NCI-H1417 (cell line): ENCODE measurements at places on chromosomes 2 and 18.
A peak's percentile ranks its signal among the peaks of the same experiment; 100 is the strongest.

DNA sequence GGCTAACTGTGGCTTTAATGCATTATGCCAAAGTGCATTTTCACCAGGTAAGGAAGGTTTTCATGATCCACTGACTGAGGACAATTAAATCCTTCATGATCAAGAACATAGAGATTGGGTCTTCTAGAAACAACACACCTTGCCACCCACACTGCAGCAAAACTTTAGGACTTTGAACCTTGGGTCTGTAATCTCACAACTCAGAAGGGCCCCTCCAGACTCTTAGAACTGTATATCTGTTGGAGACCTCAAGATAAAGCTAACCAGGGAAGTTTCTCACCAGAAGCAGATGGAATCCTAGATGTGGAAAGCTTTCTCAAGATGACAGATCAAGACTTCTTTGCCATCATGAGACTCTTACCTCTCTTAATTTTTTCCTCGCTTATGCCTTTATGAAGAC is 42.5 kb upstream of the MAT2A start:
- DNase-seq: no peak

GRCh38 chr18:79915161-79916127 is 36.0 kb downstream of the SLC66A2 start:
- no peak for DNase-seq

DNA sequence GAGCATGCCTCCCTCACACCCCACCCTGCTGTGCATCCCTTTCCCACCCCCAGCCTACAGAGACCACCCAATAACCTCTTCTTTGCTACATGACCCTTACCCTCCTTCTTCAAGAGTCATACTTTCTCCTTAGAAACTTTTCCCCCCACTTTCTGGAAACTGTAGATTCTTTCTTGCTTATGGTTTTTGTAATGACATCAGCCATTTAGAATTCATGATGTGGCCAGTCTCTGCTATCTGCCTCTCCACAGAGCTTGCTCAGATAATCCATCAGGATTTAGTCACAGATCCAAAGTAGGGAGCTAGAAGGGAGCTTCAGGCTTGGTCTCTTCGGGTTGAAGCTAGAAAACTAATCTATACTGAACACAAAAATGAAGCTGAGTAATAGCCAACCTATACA is 36.5 kb downstream of the GALM start:
- DNase-seq: no peak

GRCh38 chr2:130319536-130319935 is 23.2 kb upstream of the IMP4 start:
- no peak for DNase-seq

DNA sequence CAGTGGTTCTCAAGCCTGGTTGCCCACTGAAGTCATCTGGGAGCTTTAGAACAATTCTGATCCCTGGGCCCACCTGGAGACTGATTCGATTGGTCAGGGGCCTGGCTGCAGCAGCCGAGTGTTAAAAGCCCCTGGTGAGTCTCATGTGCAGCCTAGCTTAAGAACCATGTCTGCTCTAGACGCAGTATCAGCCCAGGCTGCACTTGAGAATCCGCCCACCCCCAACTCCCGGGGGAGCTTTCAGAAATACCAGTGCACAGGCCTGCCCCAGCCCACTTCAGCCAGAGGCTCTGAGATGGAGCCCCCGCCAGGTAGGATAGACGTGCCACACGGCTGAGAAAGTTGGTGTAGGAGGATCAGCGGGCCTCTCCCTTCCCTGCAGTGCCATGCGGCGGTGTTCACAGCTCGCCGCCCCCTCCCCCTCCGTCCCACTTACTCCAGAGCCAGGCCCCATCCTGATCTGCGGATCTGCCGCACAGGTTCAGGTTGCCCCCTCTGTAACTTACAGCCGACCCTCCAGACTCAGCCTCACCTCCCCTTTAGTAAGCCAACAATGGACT is 209.0 kb upstream of the RAB12 start:
- DNase-seq: no peak

DNA sequence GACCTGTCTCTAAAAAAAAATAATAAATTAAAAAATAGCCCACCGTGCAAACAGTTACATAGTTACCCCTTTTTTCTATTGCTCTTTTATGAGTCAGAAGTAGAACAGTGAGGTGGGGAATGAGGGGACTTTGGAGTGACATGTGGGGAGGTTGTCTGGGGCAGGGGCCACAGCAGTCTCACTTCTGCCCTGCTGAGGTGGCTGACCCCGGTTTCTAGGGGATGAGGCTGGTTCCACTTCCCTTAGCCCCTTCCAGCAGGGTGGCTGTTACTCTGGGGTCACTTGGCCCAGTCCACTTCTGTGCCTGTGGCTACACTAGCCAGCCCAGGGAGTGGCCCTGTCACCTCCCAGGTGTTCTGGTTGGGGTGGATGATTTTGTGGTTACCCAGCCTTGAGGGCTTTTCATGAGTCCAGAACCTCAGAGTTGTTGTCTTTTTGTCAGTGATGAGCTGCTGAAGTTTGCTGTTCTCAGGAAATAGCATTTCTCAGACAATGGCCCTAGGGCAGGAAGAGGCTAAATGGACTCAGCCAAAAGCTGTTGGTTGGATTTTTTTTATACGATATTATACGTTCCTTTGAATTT is 28.0 kb upstream of the SCLY start:
- DNase-seq: no peak

DNA sequence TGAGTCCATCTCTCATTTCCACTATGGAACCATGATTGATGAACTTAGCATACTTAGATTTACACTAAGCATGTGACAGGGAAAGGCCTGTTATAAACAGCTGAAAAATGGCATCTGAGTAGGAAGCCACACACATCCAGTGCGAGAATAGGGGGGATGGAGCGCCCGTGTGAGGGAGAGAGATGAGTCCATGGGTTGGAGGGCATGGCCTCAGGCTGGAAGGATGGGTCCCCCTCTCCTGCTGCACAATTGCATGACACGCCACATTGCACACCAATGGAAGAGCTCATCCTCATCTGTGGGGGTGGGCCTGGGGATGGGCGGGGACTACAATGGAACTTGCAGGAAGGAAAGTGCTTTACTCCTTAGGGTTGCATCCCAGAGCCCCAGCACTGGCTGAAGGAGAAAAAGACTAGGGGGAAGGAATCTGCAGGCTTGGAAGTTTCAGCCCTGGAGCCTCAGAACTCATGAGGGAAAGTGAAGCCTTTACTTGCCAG is 46.4 kb upstream of the CXCR4 start:
- no peak for DNase-seq

- no peak for DNase-seq
These were observed 321.6 kb downstream of the STK39 start for GRCh38 chr2:167925758-167926157.

DNA sequence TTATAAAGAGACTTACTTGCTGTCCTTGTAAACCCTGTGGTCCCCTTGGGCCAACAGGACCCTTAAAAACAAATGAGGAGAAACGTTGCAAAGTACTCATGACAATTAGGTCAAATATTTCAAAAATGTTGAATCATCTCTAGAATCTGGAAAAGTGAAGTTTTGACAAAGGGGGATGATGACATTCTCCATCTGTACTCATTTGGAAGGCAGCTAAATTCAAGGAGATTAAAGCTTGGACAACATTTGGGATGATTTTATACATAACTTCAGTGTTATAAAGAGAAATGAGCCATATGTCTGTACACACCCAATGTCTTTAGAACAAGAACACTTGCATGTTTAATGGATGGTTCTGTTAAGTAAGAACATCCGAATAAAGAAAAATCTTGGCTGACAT is 92.9 kb downstream of the COL5A2 start:
- DNase-seq: no peak

GRCh38 chr2:239611222-239611795 is 210.5 kb upstream of the HDAC4 start:
- peak; percentile 0 for DNase-seq

- DNase-seq: no peak
These were observed 372.8 kb downstream of the CLIP4 start for GRCh38 chr2:29487967-29488555.

- DNase-seq: no peak
These were observed 27.9 kb downstream of the PARD3B start for GRCh38 chr2:204573221-204573620.

DNA sequence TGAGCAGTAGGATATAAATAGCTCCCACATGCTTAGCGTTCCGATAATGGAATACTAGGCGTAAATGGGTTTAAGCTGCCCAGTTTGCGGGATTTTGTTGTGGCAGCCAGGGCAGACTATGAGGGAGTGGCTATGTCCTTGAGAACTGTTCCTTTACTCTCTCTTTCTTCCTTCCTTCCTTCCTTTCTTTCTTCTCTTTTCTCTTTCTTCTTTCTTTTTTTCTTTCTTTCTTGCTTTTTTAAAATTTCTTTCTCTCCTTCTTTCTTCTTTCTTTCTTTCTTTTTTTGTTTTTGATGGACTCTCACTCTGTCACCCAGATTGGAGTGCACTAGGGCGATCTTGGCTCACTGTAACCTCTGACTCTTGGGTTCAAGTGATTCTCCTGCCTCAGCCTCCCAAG is 9.1 kb upstream of the PRELID3A start:
- no peak for DNase-seq

DNA sequence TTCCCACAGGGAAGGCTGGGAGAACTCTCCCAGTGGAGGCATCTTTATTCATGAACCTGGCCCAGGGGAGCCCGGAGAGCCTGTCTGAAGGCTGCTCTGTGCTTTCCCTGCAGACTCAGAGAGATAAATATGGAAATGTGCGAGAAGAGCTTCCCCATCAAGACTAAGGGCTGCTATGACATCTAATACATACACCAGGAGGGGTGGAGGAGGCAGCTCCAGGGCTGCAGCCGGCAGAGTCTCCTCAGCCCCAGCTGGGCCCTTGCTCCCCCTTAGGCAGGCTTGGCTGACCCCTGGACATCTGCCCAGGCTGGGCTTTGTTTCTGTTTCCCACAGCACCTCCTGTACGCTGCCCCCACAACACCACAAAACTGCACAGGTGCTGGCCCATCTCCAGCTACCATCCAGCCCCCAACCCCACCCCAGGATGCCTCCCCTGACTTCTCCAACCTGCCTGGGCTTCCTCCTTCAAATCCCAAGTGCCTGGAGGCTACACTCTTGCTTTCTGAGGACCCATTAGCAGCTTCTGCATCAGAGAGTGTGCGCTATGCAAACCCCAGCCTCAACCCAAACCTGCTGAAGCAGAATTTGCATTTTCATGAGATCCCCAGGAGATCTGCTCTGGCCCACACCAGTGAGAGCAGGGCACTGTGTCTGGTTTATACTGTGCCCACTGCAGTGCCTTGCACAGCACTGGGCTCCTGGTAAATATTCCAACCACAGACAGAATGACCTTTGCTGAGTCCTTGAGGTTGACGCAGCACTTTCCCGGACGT is 96.8 kb downstream of the VSNL1 start:
- DNase-seq: no peak

GRCh38 chr2:190972846-190973245 is 41.1 kb downstream of the STAT1 start:
- DNase-seq: no peak

GRCh38 chr2:142849820-142850219 is 27.6 kb upstream of the KYNU start:
- DNase-seq: no peak

GRCh38 chr2:10274376-10274775 is 28.3 kb upstream of the HPCAL1 start:
- DNase-seq: no peak

DNA sequence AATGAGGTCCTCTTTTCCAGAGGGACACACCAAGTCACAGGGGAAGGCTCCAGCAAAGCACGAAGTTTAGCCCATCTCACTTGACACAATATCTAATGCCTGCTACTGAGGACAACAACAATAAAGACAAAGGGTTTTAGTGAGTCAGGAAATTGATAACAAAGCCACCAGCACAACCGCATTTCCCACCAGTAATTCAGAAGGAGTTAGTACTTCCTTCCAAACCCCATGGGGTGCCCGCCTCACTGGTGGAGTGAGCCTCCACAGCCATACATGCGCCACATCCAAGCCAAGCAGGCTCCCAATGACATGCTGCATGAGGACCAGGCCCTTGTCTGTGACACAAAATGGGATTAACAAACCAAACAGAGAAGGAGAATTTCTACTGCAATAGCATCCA is 40.1 kb downstream of the MRPL35 start:
- no peak for DNase-seq

DNA sequence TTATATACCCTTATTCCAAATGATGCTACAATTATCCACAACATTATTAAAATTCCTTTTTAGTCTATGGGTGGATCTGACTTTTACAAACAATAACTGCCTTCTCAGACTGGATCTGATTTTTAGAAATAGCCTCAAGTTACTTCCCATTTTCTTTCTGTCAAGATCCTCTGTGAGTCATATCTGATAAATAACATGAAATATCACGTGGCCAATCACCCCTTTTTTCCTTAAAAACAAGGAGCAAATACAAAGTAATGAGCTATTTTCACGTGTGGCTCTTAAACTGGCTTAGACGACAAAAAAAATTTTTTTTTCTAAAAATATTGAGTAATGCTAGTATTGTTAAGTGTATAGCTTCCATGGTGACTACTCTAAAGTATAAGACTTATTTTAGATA is 6.7 kb downstream of the PELI1 start:
- DNase-seq: no peak

GRCh38 chr2:15584767-15585469 is 6.8 kb upstream of the DDX1 start:
- DNase-seq: no peak
